ENCODE measurements at places on chromosomes 1 and 21.
A peak's percentile ranks its signal among the peaks of the same experiment; 100 is the strongest.

DNA sequence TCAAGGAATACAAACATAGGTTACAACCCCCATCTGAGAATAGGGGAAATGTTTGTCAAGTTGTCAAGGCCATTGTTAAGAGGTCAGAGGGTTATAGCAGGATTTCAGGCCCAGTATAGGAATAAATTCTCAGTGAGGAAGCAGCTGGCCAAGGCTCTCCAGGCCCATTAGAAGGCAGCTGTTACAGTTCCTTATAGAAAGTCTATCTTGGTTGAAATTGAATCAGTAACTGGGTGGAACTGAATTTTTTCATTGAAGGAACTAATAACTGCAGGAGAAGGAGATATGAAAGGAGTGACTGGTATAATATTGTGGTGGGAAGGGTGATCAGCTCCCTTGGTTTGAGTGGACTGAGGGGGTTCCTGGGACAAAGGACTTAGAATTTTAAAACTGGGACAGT, 134.1 kb downstream of the CYYR1 start:
- DNase-seq = no peak

DNA sequence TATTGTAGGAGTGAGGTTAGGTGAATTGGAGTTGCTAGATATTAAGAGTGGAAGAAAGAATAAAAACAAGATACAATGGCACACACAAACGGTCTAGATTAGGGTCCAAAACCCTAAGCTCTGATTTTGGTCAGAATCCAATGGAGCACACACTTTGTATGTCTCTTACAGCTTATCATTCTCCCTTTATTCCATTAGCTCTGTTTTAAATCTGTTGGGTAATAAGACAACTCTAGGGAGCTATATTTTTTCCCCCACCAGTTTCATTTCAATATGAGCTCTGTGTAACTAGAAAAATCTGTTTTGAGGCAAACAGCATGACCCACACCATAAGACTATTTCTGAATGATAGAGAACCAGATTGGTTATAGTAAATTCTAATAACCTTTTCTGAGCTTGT, 465.6 kb downstream of the ADGRL2 start:
- no peak for DNase-seq

GRCh38 chr21:17783481-17784179, 35.5 kb downstream of the C21orf91 start:
- no peak for DNase-seq

DNA sequence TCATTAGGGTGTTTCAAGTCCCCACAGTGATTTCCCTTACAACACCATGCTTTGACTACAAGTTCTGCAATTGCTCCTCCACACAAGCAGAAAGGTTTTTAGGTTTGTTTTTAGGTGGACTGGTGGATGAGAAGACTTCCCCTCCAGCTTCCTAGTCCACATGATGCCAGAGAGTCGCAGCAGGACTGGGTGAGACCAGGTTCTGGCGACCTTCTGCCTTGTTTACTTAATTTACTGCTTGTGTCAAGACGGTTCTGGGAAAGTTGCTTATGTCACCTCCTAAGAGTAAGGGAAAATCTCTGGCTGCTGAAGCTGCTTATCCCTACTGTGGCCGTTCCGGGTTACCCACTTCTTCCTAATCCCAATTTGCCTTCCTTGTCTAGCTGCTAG, 76.4 kb downstream of the GLUL start:
- DNase-seq = no peak

DNA sequence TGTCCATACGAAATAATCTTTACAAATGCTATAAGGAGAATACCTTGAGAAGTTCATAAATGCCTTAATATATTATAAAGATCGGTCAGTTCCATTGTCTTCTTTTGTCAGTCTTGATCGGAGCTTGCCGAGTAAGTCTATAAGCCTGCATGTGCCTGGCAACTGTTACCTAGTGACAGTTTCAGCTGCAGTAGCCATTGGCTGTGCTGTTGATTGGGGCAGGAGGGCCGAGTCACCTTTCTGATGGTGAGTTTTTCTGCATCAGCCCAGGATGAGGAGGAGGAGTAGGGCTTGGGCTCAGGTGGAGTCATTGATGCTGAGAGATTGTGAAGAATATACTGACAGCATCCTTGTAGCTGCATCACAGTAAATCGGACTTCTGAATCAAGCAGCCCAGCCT, 1.9 kb upstream of the GPR52 start:
- DNase-seq = no peak

DNA sequence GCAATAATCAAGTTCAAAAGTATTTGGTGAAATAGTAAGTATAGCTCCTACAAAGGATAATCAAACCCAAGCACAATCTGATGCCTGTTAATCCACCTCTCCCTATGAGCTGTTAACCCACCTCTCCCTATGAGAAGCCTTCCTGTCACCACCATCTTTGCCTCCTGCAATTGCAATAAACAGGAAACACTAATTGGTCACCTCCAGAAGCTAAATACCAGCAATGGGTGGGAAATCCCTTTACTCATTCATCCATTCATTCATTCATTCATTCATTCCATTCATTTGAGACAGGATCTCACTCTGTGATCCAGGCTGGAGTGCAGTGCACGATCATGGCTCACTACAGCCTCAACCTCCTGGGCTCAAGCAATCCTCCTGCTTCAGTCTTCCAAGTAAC, 132.8 kb downstream of the RERE start:
- no peak for DNase-seq

DNA sequence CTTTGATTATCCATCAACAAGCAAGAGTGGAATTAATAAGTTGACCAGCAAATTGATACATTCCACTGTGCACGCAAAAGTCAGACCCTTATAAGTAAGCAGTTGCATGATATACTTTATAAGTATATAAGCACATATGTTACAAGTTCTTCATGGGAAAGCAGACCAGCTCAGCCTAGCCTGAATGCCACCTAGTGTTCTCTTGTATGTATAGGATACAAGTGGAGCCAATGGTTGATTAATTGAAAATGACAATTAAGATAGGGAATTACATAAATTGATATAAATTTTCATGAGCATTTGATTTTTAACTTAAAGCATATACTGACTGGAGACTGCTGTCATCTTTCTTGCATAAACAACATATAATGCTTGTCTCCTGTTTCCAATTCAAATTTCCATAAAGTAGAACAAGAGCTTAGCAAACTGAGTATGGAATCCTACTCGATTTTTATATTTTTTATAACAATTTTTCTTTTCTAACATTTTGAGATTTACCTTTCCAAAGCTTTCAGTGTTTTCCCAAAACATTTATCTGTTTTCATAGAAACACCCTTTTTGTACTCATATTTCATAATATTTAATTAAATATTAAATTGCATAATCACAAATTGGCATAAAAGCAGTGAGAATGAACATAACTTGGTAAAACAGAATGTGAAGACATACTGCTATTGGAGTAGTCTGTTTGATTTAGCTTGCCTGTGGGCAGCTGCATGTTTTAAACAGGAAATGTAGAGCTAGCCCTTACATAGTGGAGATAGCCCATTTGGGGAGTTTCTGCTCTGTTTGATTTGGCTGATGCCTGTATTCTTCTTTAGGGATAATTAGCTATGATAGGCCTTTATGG, 62.8 kb downstream of the MAGI3 start:
- DNase-seq = peak; percentile 19

GRCh38 chr1:239772446-239772845, 319.2 kb upstream of the FMN2 start:
- no peak for DNase-seq

GRCh38 chr1:16367968-16368890, 1.2 kb downstream of the SZRD1 start:
- DNase-seq = no peak

GRCh38 chr1:92817986-92818764, 13.7 kb upstream of the RPL5 start:
- DNase-seq = peak; percentile 4
